ENCODE measurements at places on chromosomes 3 and 15.
A peak's percentile ranks its signal among the peaks of the same experiment; 100 is the strongest.

DNA sequence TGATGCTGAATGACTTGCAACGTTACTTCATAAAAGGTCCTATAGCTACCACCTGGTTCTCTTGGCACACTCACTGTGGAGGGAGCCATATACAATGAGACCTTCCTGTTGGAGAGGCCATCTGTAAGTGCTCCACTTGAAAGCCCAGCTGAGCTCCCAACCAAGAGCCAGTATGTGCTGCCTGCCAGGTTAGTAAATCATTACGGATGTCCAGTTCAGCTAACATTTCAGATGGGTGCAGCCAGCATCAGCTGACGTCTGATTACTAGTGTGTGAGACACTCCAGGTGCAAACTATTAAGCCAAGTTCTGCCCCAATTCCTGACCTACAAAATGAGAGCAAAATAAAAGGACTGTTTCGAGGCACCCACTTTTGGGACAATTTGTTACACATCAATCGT, 274.4 kb upstream of the ROBO2 start:
- no peaks in the 10 kb centered on the region for H3K27me3 ChIP-seq
- no peaks in the 10 kb centered on the region for H3K4me1 ChIP-seq
- no peak overlapping the region for H3K4me3 ChIP-seq
- no peaks in the 10 kb centered on the region for H3K36me3 ChIP-seq

- peaks cover 3% of the 10 kb centered on the region for H3K27me3 ChIP-seq
- no peak overlapping the region for H3K27ac ChIP-seq
- no peak overlapping the region for H3K4me3 ChIP-seq
- no peak for DNase-seq
Measured at GRCh38 chr3:123344175-123344906, 104.5 kb downstream of the ADCY5 start.

DNA sequence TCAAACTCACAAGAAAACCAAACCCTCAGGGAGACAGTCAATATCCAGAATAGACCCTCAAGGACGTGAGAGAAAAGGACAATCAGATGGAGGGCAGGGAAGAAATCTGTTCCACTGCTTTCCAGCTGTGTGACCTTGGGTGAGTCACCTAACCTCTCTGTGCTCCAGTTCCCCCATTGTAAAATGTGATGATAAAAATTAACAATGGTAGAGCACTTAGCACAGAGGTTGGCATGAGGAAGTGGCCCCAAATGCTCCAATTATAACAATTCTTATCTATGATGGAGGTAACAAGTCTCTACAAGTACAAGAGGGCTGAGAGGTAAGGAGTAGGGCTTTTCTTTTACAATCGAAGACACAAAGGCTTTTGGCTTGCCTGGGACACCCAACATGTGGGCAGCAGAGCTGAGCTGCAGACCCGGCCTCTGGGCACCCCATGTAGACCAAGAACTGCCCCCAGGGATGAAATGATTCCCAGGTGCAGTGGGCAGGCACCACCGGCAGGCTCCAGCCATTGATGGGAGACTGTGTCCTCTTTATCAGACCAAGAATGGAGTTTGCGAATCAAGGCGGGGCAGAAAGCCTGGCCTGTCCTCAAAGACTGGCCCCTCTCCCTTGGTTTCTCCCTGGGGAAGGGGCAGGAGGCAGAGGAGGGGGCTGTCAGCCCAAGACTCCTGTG, 22.0 kb downstream of the WNT7A start:
- no peak overlapping the region for H3K27ac ChIP-seq
- H3K4me3 ChIP-seq, result no peak overlapping the region
- no peaks in the 10 kb centered on the region for H3K27me3 ChIP-seq
- H3K4me1 ChIP-seq, result peaks cover 64% of the 10 kb centered on the region
- no peak for DNase-seq
- no peaks in the 10 kb centered on the region for H3K36me3 ChIP-seq

GRCh38 chr3:53243165-53243564, 12.7 kb downstream of the TKT start:
- no peaks in the 10 kb centered on the region for H3K27me3 ChIP-seq
- peak overlapping the region; percentile 82 for H3K27ac ChIP-seq
- DNase-seq, result no peak
- no peak overlapping the region for H3K4me3 ChIP-seq
- peaks cover 38% of the 10 kb centered on the region for H3K4me1 ChIP-seq

GRCh38 chr3:120742849-120743365, 363 bp downstream of the GTF2E1 start:
- no peaks in the 10 kb centered on the region for H3K27me3 ChIP-seq
- no peak for DNase-seq
- no peaks in the 10 kb centered on the region for H3K36me3 ChIP-seq

Measured in HCT116 (cell line).